ENCODE measurements at places on chromosomes 13 and 19.

- no peak for DNase-seq
These were observed 1.5 kb downstream of the MFSD12 start for GRCh38 chr19:3555653-3556422.

GRCh38 chr13:59633290-59633689 is 530.4 kb downstream of the DIAPH3 start:
- DNase-seq: no peak

DNA sequence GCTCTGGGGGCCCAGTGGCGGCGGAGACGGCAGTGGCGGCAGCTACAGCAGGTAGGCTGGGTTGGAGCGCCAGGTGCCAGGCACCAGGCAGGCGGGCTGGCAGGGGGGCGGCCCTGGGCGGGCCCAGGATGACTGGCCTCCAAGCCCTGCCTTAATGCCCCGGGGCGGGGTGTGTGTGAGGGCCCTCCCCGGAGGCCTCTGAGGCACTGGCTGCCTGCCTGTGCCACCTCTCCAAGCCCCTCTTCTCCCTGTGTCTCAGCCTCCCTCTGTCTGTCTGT is at the start of gene KLK11:
TSS of gene KLK11 (minus strand) at position 63 of the 278 bp plus-strand sequence. CDS start 985 bp downstream, outside the sequence.
- DNase-seq: no peak

DNA sequence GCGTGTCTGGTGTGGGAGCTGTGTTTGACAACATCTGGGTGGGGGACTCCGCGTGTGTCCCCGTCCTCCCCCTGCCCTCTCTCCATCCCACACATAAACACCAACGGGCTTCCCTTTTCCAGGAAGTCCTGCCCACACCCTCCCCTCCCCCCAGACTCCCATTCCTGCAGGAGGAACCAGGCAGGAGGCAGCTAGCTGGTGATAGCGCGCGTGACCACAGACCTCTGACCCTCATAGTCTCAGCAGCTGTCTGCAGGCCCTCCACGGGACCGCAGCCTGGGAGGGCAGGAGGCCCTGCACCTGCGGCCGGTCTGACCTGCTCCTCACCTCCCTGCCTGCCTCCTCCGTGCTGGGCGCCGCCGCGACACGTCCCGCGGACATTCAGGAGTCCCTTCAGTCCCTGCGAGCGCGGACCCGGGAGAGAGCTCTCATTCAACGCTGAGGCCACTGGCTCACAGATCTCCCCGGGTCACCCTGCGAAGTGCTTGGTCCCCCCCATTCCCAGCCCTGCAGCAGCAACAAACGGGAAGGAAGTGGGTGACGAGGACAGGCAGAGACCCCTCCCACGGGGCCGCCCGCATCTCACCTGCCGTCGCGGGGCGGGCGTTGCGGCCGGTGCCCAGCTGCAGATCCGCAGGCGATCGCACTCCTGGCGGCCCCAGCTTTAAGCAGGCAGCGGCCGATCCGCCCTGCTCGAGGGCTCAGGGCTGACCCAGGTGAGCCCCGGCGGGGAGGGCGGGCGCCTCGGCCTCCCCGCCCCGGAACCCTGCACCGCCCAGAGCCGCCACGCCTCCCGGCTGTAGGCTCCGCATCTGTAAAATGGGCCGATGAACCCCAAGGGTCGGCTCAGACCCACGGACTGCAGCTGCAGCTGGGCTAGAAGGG is 1.1 kb upstream of the ACP5 start:
- DNase-seq: no peak

DNA sequence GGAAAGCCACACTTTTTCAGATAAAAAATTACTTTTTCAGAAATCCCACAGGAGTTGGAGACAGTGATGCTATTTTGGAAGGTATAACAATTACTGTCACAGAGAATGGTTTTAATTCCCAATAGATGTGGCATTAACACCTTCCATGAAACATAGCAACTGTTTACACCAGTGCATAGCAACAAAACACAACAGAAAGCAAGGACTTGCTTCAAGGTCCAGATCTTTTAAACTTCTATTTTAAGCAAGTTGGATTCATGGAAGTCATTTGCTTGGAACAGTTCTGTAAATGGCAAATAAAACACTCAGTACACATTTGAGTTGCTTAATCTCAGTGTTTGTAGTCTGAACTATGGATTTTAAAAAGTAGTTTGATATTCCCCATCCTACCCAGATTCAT is 385.9 kb upstream of the SPRY2 start:
- no peak for DNase-seq

DNA sequence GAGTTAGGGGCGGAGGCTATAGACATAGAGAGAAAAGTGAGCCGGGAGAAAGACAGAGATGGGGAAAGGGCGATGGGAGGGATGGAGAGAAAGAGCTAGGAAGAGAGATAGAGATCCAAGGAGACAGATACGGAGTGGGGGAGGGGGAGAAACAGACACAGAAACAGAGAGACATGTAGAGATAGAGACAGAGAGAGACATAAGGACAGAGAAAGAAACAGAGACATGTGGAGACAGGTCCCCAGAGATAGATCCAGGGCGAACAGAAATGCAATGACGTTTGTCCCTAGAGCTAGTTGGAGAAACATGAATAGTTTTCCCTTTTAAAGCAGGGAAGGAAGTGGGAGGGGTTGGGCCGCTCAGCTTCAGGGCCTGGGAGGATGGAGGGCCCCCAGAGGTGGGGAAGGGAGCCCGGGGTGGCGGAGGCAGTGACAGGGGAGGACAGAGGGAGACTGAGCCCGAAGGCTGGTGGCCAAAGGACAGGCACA is 4.6 kb downstream of the PPP1R14A start:
- DNase-seq: no peak

- DNase-seq: no peak
These were observed 127.9 kb downstream of the KCTD12 start for GRCh38 chr13:76758257-76758656.

DNA sequence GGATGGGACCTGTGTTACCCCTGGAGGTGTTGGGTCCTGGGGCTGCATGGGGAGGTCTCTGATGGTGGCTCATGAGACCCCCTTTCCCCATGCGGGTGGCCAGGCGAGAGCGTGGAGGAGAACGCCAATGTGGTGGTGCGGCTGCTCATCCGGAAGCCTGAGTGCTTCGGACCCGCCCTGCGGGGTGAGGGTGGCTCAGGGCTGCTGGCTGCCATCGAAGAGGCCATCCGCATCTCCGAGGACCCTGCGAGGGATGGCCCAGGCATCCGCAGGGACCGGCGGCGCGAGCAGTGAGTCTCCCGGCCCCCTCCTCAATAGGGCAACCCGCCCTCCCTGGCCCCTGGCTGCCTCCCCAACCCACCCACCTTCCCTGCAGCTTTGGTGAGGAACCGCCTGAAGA is 66.0 kb downstream of the RYR1 start:
- DNase-seq: no peak

DNA sequence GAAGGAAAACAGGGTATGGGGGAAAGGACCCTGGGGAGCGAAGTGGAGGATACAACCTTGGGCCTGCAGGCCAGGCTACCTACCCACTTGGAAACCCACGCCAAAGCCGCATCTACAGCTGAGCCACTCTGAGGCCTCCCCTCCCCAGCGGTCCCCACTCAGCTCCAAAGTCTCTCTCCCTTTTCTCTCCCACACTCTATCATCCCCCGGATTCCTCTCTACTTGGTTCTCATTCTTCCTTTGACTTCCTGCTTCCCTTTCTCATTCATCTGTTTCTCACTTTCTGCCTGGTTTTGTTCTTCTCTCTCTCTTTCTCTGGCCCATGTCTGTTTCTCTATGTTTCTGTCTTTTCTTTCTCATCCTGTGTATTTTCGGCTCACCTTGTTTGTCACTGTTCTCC is 2.7 kb downstream of the KLK3 start:
- no peak for DNase-seq

GRCh38 chr13:57653229-57653989 is 21.9 kb downstream of the PCDH17 start:
- DNase-seq: no peak

DNA sequence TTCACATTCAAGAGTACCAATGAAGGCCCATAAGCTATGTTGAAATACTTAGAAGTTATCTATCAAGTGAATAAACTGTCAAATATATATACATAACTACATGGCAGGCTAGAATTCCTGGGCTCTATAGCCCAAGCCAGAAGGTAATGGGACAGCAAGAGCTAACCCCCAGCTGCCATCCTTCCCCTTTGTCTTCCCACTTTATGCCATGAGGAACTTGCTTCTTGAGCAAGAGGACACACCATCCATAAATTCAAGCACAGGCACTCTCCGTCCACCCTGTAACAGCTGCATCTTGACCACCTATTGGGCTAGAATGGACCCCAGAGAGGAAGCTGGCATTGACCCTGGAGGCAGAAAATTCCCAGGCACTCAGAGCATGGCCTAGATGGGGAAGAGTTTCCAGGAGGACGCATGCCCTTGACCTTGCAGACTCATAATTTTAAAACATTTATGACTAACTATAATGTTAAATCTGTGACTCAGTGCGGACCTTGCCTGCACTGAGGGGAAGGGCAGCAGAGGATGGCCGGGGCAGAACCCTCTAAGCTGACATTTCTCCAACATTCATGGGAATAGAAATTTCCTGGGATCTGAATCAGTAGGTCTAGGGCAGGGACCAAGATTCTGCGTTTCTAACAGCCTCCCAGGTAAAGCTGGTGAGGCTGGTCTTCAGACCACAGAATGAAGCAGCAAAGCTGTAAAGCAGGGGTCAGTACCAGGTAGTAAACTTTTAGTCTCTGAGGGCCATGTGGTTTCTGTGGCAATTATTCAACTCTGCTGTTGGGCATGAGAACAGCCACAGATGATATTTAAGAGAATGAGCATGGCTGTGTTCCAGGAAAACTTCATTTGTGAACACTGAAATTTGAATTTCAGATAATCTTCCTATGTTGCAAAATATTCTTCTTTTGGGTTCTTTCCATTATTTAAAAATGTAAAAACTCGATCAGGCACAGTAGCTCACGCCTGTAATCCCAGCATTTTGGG is 71.4 kb upstream of the CLDN10 start:
- no peak for DNase-seq

DNA sequence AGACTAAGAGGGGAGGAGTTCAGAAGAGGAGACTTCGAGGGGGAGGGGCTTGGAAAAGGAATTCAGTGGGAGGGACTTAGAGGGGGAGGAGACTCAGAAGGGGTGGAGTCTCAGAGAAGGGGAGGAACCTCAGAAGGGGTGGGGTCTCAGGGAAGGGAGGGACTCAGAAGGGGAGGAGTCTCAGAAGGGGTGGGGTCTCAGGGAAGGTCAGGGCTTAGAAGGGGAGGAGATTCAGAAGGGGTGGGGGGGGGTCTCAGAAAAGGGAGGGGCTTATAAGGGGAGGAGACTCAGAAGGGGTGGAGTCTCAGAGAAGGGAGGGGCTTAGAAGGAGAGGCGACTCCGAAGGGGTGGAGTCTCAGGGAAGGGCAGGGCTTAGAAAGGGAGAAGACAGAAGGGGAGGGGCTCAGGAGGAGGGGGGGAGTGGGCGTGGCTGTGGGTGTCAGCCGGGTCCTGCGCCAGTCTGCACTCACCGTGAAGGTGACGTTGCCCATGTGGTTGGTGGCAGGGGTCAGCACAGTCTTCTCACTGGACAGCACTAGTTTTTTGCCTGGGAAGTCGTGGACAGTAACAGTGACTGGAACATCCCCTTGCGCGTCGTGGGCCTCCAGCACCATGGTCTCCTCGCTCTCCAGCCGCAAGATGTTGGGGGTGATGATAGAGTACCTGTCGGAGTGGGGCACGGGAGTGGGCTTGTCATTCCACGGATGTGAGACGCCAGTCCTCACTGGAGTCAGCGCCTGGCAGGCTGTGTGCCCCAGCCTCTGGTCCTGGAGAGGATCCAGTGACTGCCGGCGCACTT is 1.5 kb downstream of the C3 start:
- DNase-seq: no peak

DNA sequence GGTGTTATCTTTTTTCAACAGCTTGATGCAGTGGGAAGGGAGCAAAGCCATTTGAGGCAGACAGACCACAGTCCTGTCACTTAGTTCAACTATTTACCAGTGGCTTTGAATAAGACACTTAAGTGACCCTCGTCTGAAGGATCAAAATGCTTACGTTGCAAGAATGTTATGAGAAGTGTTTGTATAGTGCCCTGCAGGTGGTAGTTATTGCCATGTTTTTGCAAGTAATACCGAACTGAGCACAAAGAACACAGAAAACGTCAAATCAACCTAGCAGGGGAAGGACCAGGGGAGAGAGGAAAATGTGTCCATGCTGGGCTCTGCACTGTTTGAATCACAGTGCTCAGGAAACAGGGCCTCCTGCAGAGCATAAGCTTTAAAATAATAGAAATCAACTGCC is 2.8 kb downstream of the SOHLH2 start:
- DNase-seq: no peak

DNA sequence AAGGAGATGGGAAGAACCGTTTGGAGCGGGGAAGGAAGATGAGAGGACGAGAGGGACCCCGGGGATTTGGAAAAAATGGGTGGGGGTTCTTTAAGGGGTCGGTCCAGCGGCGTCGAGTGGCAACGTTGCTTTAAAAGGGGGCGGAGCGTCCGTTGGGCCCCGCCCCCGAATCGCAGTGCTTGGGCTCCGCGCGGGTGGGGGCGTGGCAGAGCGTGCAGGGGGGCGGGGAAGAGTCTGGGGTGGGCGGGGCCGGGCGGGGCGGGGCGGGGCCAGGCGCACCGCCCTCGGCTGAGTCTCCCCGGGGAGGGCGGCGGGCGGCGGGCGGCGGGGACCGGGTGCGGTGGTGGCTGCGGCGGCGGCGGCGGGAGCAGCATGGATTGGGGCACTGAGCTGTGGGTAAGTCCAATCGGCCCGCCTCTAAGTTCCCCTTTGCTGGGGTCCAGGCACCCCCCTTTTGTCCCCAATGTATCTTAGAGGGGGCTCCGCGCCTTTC is at the start of gene TRIP10:
TSS of gene TRIP10 (plus strand) at position 291 of the 493 bp plus-strand sequence. CDS start at position 373, 82 bp downstream.
- DNase-seq: peak; percentile 70

DNA sequence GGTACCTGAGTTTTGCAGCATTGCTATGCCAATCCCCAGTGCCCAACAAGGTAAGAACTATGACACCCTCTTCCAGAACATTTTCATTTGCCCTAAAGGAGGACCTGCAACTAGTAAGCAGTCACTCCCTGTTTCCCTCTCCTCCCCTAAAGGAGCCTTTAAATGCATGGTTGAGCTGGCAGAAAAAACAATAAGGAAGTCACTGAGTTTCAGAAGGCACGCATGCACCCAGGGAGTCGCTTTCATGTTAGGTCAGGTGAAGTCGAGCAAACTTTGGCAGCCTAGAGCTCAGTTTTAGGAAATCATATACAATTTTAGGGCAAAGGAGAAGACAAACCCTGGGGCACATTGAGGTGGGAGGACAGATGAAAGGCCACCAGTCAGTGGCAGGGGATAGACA is 11.8 kb downstream of the NLRP11 start:
- no peak for DNase-seq

GRCh38 chr13:28513745-28514144 is 18.8 kb upstream of the FLT1 start:
- DNase-seq: no peak

DNA sequence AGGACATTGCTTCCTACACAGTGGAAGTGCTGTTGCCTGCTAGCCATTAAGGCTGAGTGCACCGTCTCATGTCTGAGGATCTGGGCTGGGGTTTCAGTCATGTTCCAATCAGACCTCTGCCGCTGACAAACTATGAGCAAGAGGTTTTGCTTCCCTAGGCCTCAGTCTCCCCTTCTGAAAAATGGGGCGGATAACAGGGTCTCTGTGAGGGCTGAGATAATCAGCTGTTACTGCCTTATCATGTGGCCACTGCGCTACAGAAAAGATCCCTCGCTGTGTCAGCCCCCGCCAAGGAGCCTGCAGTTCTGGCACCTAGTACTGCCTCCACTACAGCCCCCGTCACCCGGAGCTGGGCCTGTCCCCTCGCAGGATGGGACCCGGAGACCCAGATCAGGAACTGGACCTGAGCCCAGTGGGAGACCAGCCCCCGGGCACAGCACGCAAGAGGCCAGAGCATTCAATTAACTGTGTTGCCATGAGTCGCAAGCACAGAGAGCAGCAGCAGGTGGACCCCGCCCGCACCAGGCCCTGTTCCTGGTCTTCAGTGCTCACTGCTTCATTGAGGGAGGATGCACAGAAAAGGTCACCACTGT is 3.0 kb upstream of the PNKP start:
- no peak for DNase-seq

Data from stimulated activated CD4-positive, alpha-beta T cell treated with anti-CD3 and anti-CD28 coated beads, Interleukin-1b, Interleukin-23, amount 100 ng/mL, for 24 hours (primary cell).